ENCODE measurements at places on chromosomes 7 and 10.

GRCh38 chr10:132877473-132877872, 64.9 kb downstream of the CFAP46 start:
- no peak for DNase-seq

DNA sequence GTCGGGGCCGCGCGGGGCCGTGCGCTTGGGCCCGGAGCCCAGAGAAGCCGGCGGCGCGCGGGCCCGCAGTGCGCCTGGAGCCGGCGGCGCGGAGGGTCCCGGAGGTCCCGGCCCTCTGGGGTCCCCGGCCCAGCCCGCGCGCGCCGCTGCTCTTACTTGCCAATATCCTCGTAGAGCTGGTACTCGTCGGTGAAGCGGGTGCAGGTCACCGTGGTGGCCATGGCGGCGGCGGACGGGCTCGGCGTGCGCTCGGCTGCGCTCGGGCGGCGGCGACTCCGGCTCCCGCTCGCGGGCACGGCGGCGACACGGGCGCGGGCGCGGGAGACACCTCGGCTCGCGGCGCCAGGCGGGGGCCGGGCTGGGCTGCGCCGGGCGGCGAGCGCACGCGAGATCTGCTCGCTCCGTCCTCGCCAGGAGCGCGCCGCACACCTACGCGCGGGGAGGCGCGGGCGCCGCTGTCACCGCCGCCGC, at the start of gene CAMK2B:
CAMK2B (minus strand) TSS at position 394 of the 471 bp plus-strand sequence; CDS start at position 221, 173 bp downstream.
- no peak for DNase-seq

GRCh38 chr7:71026680-71027079, 105.3 kb upstream of the GALNT17 start:
- no peak for DNase-seq

DNA sequence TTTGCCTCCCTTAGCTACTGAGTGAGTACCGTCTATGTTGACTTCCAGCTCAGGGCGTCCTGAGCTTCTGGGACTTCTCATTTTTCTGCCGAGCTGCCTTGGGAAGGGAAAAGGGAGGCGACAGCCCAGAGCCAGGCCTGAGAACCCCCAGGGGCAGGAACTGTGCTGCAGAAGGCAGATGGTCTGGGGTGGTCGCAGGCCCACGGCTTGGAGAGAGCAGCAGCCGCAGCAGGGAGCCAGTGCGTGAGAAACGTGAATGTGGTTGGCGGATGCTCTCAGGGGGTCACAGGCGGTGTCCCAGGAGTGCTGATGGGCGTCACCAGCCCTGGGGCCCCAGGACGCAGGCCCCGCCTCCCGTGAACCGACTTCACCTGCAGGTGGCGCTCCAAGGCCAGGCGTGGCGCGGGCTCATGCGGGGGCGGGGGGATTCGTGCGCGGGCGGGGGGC, 9.2 kb upstream of the PWWP2B start:
- peak; percentile 37 for DNase-seq

GRCh38 chr7:13276977-13277376, 589.5 kb downstream of the ARL4A start:
- no peak for DNase-seq
